NCI-H1105 treated with DMSO at 0.1 percent for 48 hours (cell line): ENCODE measurements at places on chromosomes 11 and 22.
A peak's percentile ranks its signal among the peaks of the same experiment; 100 is the strongest.

DNA sequence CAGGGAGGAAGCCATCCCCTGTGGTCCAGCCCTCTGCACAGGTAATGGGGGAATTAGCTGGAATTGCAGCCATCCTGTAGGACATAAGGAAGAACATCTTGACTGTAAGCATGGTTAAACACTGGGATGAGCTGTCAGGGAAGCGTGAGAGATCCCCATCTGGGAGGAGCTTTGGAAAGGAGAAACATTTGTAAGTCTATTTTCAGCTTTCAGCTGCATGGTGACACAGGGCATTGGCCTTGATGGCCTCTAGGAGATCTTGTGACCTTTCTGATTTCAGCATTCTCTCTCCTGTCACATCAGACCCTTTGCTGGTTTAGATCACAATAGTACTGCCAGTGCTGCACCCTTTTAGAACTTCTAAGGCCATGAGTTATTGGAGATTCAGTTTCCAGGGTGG lies 47.1 kb downstream of the BCR start:
- DNase-seq: no peak

DNA sequence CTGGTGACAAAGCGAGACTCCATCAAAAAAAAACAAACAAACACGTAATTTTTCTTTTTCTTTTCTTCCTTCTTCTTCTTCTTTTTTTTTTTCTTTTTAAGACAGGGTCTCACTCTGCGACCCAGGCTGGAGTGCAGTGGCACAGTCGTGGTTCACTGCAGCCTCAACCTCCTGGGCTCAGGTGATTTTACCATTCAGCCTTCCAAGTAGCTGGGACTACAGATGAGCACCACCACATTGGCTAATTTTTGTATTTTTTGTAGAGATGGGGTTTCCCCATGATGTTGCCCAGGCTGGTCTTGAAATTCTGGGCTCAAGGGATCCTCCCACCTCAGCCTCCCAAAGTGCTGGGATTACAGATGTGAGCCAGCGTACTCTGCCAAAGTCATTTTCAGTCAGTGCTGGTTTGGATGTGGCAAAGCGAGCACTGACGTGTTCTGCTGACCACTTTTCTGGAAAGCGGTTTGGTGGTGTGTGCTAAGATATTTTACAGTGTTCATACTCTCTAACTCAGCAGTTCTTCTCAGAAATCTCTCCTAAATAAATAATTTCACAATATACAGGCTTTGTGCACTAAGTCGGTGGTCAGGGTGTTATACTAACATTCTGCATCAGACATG lies 10.7 kb downstream of the FAM118A start:
- DNase-seq: no peak

- no peak for DNase-seq
These were observed 17.9 kb downstream of the POLR3H start for GRCh38 chr22:41526226-41526829.

- no peak for DNase-seq
These were observed 8.3 kb downstream of the KIRREL3 start for GRCh38 chr11:126992065-126992803.

DNA sequence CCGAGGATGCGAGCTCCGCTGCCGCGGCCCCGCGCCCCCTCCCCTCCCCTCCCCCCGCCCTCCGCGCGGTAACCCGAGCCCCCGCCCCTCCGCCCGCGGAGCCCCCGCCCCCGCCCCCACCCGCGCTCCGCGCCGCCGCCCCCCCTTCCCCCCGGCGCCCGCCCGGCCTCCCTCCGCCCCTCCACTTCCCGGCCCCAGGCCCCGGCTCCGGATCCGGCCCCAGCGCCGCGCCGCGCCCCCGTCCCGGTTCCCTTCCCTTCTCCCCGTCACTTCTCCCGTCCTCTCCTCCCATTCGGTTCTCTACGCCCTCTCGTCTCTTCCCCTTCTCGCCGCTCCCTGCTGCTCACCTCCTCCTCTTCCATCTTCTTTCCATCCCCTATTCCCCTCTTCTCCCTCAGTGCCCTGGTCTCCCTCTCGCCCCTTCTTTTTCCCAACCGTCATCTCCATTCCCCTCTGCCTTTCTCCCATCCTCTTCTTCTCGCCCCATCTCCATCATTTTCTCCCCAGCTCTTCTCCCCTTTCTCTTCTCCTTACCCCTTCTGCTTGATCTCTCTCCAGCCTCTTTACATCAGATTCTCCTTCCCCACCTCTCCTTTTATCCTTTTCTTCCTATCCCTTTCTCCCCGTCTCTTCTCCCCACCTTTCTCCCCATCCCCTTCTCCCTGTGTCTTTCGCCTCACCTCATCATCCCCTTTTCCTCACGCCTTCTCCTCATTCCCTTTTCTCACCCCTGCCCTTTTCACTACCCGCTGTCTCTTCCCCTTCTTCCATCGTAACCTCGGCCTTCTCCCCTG lies at the start of gene DCHS1:
Gene DCHS1, minus strand, starts transcription at position 20 of the 794 bp plus-strand sequence. CDS start 14,196 bp downstream, outside the sequence.
- DNase-seq: peak; percentile 33

DNA sequence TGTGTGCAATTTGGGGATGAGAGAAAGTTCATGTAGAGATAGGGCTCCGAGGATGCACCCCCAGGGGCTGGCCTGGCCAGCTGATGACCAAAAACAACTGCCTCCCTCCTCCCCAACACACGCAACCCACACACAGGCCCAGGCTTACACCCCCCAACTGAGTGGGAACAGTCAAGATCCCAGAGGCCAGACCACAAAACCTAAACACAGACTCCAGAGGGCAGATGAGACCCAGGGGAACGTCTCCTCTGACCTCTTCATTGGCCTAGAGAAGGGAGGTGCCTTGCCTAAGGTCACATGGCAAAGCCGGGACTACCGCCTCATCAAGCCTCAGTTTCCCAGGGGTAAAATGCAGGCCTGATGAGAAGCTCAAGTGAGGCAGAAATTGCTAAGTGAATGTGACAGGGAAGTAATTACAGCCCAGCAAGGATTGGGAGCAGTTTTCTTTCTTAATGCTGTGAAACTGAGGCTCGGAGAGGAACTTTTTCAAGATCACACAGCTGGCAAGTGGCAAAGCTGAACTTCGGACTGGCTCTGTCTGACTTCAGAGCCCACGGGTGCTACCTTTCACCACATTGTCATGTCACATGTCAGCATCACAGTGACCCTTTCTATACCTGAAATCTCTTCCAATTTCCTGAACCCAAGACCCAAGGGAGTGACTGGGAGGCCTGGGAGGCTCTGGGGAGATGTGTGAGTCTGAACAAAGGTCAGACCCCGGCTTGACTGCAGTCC lies 69.9 kb upstream of the WNT11 start:
- no peak for DNase-seq

DNA sequence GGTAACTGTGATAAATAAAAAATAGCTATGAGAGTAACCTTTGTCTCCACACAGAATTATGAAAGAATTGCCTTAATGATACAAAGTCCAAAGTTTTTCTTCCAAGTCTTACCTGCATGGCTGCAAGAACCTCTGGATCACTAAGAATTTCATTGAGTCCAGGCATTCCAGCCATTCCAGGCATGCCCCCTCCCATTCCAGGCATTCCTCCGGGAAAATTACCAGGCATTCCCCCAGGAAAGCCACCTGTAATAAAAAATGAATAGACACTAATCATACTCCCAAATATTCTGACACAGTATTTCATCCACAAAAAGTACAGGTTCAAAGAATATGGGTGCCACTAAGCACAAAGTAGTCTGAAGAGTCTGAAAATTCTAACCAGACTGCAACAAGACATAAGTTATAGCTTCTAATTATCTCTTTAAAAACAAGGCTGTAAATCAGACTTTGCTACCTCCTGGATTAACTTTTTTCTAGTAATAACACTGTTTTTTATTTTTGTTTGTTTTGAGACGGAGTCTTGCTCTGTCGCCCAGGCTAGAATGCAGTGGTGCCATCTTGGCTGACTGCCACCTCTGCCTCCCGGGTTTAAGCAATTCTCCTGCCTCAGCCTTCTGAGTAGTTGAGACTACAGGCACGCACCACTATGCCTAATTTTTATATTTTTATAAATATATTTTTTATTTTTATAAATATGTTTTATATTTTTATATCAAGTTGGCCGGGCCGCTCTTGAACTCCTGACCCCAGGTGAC lies 8.0 kb upstream of the SLC25A17 start:
- DNase-seq: no peak

GRCh38 chr11:121237686-121238658 lies 54.6 kb upstream of the SC5D start:
- DNase-seq: no peak

- DNase-seq: no peak
These were observed 15.6 kb downstream of the POU2F3 start for GRCh38 chr11:120255519-120255866.

- no peak for DNase-seq
These were observed at the start of gene TYMP for GRCh38 chr22:50529897-50530579. TSS of gene TYMP (minus strand) at chr22:50530012. CDS start at chr22:50529709, 303 bp downstream.

DNA sequence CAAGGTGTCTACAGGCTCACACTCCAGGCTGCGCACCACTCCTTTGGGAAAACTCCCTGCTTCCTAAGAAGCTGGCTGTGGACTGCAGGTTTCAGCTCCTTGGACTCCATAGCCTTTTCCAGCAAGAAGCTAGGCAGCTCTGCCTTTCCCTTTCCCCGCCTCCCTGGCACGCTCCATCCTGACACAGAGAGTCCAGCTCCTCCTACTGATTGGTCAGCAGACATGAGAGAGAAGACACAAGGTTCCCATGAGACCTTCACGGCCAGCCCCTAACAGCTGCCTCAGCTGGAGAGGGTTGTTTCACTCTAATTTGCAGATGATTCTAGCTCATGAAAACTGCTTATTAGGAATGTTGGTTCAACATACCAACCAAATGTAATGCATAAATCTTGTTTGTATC lies 27.6 kb downstream of the TENM4 start:
- DNase-seq: peak; percentile 37

GRCh38 chr11:7060868-7061267 lies 27.9 kb upstream of the RBMXL2 start:
- DNase-seq: no peak

- DNase-seq: peak; percentile 60
These were observed 51.2 kb upstream of the EMID1 start for GRCh38 chr22:29154364-29155048.

DNA sequence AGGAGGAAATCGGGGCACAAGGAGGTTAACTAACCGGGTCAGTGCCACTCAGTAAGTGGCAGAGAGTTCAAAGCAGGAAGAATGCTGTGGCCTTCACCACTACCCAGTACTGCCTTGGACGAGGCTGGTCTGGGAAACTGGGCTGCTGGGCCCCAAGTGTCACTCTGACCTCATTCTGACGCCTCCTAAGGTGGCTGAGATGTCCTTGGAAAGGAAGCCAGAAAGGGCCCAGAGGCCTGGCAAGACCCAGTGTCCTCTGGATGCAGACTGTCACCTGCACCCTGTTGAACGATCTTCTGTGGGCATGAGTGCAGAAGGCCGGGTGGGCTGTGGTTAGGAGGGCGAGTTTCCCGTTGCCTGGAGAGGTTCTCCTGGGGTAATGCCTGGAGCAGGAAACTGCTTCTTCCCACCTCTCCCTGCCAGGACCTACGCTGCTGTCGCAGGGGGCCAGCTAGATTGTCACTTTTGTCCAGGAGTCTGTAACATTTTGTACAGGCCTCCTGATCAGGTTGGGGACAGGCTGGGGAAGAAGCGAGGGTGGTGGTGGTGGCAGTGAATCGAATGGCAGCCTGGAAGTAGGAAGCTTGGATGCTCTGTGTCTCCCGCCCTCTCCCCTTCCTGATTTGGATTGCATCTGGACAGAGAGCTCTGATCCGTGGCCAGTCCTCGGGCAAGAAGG lies 105.1 kb downstream of the ST3GAL4 start:
- DNase-seq: no peak

GRCh38 chr22:45273452-45274075 lies 11.2 kb upstream of the UPK3A start:
- DNase-seq: no peak

DNA sequence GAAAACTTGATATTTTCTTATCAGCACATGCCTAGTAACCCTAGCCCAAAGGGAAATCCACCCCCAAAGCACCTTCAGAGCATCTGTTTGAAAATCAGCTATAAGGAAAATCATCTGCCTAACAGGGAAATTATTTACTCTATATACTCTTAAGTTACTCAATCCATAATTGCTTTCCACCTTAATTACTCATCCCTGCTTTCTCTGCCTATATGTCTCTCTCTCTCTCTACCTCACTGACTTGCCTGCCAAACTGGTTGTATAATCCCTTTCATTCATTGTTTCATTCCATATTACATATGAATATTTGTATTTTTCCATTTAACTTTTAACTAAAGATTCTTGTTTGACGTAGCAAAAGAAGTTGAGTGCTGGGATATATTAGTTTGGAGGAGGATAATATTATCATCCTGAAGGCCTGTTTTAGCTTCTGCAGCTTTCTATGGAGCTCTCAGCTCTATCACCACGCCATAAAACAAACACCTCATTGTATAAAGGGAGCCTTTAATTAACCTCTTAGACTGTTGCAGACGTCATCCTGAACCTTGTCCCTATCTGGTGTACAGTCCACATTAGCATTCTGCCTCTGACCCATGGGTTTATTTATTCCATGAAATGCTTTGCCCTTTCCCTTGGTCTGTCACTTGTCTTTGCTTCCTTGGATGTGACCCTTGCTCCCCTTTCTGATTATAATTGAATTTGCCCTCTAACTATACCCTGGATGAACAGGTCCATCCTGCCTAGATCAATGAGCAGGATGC lies 98.9 kb downstream of the INSC start:
- DNase-seq: no peak

DNA sequence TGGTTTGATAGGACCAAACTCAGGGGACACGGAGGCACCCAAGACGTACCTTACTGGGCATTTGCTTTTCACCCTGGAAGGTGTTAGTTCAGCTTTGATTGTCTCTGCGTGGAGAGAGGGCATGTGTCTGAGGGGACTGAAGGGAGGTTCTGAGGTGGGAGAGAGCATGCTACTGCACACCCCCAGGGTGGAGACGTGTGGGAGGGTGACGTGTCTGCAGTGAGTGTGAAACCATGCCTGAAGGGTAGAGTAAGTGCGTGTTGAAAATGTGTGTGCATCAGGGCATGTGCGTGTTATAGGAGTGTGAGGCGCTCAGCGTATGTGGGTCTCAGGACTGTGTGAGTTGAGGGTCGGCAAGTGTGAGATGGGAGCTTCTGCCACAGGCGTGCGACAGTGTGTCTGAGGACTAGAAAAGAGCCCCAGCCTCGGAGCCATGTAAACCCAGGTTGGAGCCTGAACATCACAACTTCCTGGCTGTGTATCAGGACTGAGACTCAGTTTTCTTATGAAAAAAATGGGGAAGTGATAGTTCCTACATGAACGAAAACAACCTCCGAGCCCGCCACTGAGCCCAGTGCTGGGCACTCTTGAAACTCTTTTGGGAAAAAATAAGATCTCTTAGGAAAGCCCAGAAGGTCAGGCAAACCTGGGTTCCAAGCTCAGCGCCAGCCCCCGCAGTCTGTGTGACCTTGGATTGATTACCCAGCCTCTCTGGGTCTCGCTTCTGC lies 11.8 kb upstream of the KCNJ11 start:
- DNase-seq: no peak

- DNase-seq: no peak
These were observed 70.8 kb downstream of the RAB38 start for GRCh38 chr11:88104408-88104807.

GRCh38 chr11:79678780-79679452 lies 238.1 kb upstream of the TENM4 start:
- DNase-seq: no peak
